ENCODE measurements at places on chromosomes 5 and 9.

- DNase-seq = peak; percentile 18
Observed at GRCh38 chr5:113166852-113167366, 190.3 kb downstream of the DCP2 start.

- no peak for DNase-seq
Observed at GRCh38 chr9:6758498-6759184, 868 bp downstream of the KDM4C start.

DNA sequence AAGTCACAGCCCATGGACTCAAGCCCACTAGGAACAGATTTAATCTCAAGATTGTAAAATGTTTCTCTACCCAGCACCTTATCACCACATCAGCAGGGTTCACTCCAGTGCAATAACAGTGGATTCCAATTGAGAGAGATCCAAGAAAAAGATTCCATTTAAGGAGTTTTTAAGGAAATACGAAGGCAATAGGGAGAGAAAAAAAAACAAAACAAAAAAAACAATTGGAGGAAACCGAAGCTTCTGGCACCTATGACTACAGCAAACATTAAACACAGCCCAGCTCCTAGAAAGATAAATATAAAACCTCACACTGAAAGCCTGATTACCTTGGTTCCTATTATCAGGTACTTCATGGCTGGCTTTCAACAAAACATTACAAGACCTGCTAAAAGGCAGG, 192.7 kb downstream of the DAB2IP start:
- peak; percentile 37 for DNase-seq

DNA sequence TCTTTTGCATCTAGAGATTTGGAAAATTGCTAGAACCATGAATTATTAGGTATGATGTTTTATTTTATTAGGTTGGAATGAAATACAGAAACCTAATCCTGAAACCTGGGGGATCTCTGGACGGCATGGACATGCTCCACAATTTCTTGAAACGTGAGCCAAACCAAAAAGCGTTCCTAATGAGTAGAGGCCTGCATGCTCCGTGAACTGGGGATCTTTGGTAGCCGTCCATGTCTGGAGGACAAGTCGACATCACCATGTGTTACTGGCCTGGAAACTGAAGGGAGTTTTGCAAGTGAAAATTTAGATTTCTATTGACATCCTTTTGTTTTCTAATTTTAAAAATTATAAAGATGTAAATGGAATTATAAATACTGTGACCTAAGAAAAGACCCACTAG, 100.7 kb downstream of the NLN start:
- DNase-seq = no peak

- no peak for DNase-seq
Observed at GRCh38 chr5:52994266-52994665, 5.1 kb downstream of the ITGA2 start.

- no peak for DNase-seq
Observed at GRCh38 chr5:28558196-28558595, 1519.8 kb upstream of the CDH9 start.

GRCh38 chr9:124769549-124770358, 1.4 kb downstream of the NR6A1 start:
- no peak for DNase-seq

DNA sequence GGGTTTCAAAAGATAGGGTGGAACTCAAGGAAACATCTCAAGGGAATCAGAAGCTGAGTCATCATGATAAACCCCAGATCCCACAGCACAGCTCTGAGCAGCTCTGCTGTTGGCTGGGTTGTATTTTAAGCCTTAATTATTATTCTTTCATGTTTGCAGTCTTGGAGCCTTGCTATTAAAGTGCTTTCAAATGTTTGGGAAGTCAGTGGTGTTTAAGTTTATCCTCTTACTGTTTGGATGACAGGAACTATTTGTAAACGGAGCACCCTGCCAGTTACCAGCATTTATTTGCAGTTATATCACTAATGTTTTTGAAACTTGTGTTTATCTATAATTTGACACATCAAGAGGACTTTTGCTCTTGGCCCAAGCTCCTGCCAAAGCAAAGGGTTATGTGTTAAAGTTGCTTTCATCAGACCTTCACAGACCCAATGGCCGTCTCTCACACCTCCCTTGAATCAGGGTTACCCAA, 141.1 kb upstream of the SPDL1 start:
- no peak for DNase-seq
